ENCODE measurements at places on chromosomes 12 and 14.
A peak's percentile ranks its signal among the peaks of the same experiment; 100 is the strongest.

DNA sequence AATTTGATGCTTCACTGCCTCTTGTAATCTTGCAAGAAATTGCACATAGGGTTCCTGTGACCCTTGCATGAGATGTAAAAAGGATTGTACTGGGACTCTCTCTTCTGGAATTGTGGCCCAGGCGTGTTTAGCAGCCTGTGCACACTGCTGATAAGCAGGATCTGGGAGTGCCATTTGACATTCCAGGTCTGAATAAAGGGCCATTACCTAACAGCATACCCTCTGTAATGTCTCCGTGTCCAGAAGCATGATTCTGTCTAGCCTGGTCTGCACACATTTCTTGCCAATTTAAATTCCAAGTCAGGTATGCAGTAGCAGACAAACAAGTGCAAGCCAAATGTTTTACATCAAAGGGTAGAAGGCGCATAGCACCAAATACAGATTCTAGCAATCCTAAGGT, 18.1 kb upstream of the MAPKAPK5 start:
- DNase-seq = no peak

DNA sequence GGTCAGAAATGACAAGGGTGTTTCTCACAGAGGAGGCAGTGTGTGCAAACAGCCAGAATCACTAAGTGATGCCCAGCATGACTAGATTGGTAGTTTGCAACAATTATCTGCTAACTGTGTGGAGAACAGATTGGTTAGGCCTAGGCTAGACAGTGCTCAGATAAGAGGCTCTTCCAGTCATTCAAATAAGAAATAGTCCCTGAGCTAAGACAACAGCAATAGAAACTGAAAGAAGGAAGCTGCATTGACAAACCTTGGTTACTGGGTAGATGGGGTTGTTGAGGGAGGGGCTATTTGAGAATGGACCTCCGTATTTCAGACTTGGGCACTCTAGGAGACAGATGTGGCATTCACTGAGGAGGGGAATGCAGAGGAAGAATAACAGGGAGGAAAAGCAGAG, 255.0 kb upstream of the NPAS3 start:
- no peak for DNase-seq

DNA sequence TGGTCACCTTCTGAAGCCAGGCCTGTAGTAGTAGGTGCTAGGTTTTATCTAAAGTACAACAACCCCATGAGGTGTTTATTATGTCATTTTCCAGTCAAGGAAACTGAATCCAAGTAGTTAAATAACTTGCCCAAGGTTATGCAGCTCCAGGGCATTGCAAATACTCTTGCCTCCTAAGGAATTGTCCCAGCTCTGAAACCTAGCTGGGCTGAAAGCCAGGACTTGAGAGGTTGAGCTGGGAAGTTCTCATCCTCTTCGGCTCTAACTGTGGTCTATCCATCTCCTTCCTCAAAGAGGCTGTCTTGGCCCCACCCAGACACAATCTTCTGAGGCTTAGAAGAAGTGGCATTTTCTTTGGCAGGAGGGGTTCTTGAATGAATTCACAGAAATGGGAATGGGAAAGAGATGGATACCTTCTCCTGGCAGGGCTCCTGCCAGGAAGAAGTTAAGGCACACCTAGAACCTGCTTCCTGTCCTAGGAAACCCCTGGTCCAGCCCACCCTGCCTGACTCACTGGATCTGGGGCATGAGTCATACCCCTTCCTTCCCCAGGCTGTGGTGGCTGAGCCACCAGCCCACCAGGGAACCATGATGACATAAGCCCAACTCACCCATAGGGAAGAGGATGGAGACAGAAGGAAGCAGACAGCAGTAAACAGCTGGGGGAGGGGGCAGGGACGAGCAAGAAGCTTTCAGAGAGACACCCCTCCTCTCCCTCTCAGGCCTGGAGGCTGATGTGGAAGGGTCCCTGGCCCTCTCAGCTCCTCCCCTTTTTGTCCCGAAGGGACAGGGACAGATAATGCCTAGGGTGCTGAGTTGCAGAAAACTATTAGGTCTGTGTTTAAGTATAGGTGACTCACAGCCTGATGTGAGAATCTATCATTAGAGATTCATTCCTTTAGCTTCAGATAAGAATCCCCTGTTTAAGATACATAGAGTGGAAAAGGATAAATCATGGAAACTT, 2.1 kb upstream of the PLEK2 start:
- peak; percentile 28 for DNase-seq

- no peak for DNase-seq
Observed at GRCh38 chr12:13962699-13963098, 18.7 kb downstream of the GRIN2B start.

- DNase-seq = no peak
Observed at GRCh38 chr14:23351681-23352505, 794 bp downstream of the SLC22A17 start.

DNA sequence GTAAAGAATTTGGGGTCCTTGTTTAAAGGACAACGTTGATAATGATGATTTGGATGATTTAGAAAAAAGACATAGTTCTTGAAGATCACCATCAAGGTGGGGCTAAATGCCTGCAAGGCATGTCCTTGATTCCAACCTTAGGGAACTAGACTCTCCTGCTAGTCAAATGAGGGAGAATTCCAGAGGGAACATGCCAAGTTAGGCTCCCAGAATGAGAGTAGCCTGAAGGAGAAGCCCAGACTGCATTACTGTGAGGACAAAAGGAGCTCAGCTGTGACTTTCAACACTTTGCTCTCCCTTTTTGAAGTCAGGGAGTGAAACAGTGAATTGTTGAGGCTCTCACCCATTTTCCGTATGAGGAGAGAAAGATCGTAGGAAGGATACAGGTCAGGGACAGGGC, 95.2 kb upstream of the TBX3 start:
- DNase-seq = no peak

DNA sequence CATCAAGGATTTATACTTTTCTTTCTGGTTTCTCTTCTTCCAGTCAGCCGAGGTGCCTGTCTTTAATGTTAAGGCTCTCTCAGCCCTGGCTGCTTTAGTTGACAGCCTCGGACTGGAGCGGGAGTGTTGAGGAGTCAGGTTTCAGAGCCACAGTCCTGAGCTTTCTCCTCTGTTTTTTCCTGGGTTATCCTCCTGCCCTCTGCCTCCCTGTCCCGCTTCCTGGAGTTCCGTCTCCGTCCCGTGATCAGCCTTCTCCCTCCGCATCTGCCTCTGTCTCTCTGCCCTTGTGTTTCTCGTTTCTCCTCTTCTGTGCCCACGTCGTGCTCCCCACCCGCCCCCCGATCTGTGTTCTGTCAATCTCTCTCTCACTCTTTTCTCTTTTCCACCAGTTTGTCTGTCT, 33.0 kb downstream of the IQSEC3 start:
- DNase-seq = no peak

Measured in fibroblast of skin of left biceps (primary cell).